ENCODE measurements at places on chromosomes 7 and 10. TPM values are rescaled to one million over a fixed set of nuclear protein-coding genes. Genes with fewer than 3 reads are reported as not detected.
A peak's percentile ranks its signal among the peaks of the same experiment; 100 is the strongest.

The ZNF853 gene
- total RNA-seq = 0.91 TPM

The FKBP6 gene
- total RNA-seq = not detected

DNA sequence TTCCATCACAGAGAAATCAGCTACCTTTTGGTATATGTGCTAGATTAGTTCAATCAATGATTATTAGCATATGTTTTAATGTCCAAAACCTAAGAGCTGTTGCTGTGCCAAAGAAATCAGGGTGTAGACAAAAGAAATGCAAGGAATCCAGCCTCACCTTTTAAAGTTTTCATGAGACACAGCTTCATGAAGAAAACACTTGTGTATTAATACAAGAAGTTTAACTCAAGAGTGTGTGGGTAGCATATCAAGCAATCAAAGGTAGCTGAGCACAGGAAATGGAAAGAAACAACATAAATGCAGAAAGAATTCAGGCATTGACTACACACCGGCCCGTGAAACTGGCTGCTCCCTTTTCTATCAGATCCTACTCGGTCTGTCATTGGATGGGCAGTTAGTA lies 76.0 kb upstream of the CAV2 start:
- H3K4me1 ChIP-seq = no peaks in the 10 kb centered on the region
- no peak overlapping the region for H3K27ac ChIP-seq
- no peak for DNase-seq

DNA sequence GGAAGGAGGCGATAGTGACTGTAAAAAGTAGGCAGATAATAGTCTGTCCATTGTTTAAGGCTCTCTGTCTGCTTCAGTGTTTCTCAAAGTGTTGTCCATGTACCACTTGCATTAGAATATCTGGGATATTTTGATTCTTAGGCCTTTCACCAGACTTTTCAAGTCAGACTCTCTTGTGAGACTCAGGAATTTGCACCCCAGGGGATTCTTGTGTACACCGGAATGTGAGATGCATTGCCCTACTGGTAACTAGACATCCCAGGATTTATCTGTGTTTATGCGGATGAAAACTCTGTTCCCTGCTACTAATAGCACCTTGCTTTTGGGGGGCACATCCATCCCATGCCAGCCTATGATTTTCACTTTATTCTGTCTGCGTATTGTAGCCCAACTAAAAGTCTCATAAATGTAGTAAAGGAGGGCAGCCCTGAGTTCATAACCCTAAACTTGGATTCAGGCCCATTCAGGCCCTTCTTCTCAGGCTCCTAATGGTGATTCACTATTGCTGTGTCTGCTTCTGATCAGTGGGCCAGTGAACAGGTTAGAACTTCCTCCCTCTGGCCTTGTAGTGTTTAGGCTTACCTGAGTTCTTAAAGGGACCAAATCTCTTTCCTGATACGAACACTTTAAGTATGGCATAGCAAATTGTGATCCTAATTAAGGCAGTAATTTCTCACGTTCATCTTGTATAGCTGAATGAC lies 71.8 kb upstream of the RPA3 start:
- H3K4me3 ChIP-seq = no peak overlapping the region
- no peak for DNase-seq
- H3K36me3 ChIP-seq = no peaks in the 10 kb centered on the region
- no peaks in the 10 kb centered on the region for H3K4me1 ChIP-seq
- H3K27me3 ChIP-seq = no peaks in the 10 kb centered on the region
- H3K27ac ChIP-seq = no peak overlapping the region

DNA sequence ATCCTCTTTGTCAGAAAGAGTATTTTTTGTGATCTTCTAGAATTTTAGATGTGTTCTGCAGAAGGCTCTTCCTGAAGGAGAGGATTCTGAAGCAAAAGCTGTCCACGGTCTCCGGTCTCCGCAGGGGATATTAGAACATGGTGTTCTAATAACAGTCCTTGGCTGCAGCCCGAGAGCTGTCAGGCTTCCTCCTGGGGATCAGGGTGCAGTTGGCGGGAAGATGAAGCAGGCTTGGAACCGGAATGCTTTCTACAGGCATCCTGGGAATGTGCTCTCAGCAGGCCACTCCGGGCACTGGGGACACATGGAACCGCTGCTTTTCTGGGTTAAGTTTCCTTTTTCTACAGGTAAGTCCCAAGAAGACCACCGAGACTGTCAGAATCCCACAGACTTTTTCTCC lies 118.6 kb upstream of the PARD3 start:
- H3K27ac ChIP-seq = no peak overlapping the region
- H3K27me3 ChIP-seq = no peaks in the 10 kb centered on the region
- no peak overlapping the region for H3K4me3 ChIP-seq
- no peaks in the 10 kb centered on the region for H3K4me1 ChIP-seq
- no peak for DNase-seq
- H3K36me3 ChIP-seq = no peaks in the 10 kb centered on the region

DNA sequence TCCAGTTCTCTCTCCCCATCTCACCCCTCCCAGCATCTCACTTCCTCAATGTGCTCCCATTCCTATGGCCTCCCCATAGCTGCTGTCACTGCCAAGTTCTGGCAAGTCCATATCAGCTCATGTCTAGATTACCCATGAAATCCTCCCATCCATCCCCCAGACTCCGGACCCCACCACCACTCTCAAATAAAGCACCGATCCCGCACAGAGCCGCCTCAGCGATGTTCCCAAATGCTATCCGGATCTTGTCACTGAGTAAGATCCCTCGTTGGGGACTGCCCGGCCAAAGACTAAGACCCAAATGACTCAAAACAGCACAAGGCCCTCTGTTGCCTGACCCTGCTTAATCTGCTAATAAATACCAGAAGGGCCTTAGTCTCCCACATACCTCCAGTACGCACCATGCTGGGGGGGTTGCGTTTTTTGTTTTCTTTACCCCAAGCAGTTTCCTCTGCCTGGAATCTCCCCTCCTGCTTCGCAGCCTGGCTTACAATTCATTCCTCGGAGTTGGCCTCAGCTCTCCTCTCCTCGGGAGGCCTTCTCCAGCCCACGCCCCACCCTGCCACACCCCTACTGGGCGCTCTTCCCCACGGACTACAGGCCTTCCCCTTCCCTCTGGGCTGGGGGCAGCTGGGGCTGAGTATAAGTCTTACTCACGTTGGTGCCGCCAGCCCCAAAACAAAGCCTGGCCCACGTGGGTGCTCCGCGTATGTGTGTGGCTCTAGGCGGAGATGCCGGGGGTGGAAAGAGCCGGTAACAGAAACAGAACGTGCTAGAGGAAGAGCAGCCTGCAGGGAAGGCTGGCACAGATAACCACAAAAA lies 1.8 kb upstream of the DUSP5 start:
- no peak overlapping the region for H3K4me3 ChIP-seq
- peaks cover 8% of the 10 kb centered on the region for H3K27me3 ChIP-seq
- no peaks in the 10 kb centered on the region for H3K36me3 ChIP-seq
- H3K27ac ChIP-seq = peak overlapping the region; percentile 29
- no peak for DNase-seq

DNA sequence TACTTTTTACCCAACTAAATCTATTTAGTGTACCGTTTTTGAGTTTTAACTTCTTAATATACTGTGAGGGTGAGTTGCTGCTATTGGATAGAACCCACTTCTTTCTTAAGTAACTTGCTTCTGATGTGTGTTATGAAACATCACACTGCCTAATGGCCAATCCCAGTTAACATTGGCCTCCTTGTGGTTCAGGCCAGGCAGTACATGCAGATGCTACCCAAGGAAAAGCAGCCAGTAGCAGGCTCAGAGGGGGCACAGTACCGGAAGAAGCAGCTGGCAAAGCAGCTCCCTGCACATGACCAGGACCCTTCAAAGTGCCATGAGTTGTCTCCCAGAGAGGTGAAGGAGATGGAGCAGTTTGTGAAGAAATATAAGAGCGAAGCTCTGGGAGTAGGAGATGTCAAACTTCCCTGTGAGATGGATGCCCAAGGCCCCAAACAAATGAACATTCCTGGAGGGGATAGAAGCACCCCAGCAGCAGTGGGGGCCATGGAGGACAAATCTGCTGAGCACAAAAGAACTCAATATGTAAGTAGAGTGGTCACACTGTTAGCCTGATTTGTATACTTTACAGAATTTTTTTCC lies 39.7 kb downstream of the TES start:
- no peaks in the 10 kb centered on the region for H3K4me1 ChIP-seq
- DNase-seq = no peak
- H3K27me3 ChIP-seq = no peaks in the 10 kb centered on the region
- H3K4me3 ChIP-seq = no peak overlapping the region

- H3K27ac ChIP-seq = no peak overlapping the region
- H3K27me3 ChIP-seq = no peaks in the 10 kb centered on the region
- no peaks in the 10 kb centered on the region for H3K4me1 ChIP-seq
- no peak for DNase-seq
- H3K36me3 ChIP-seq = no peaks in the 10 kb centered on the region
Measured at GRCh38 chr7:123975084-123975483, 50.0 kb downstream of the SPAM1 start.

GRCh38 chr10:11329062-11329673 lies 282.3 kb downstream of the USP6NL start:
- no peaks in the 10 kb centered on the region for H3K36me3 ChIP-seq
- no peak for DNase-seq
- H3K27ac ChIP-seq = no peak overlapping the region
- no peak overlapping the region for H3K4me3 ChIP-seq

GRCh38 chr10:28987555-28988320 lies 301.1 kb upstream of the LYZL1 start:
- no peaks in the 10 kb centered on the region for H3K36me3 ChIP-seq
- no peaks in the 10 kb centered on the region for H3K27me3 ChIP-seq
- no peaks in the 10 kb centered on the region for H3K4me1 ChIP-seq

- peaks cover 12% of the 10 kb centered on the region for H3K36me3 ChIP-seq
Measured at GRCh38 chr7:149196151-149196704, 882 bp downstream of the ZNF282 start.

Data from colonic mucosa (tissue), 4 donors.